H1 (cell line): ENCODE measurements at places on chromosomes 16 and 17. TPM values are rescaled to one million over a fixed set of nuclear protein-coding genes. Genes with fewer than 3 reads are reported as not detected.
A peak's percentile ranks its signal among the peaks of the same experiment; 100 is the strongest.

DNA sequence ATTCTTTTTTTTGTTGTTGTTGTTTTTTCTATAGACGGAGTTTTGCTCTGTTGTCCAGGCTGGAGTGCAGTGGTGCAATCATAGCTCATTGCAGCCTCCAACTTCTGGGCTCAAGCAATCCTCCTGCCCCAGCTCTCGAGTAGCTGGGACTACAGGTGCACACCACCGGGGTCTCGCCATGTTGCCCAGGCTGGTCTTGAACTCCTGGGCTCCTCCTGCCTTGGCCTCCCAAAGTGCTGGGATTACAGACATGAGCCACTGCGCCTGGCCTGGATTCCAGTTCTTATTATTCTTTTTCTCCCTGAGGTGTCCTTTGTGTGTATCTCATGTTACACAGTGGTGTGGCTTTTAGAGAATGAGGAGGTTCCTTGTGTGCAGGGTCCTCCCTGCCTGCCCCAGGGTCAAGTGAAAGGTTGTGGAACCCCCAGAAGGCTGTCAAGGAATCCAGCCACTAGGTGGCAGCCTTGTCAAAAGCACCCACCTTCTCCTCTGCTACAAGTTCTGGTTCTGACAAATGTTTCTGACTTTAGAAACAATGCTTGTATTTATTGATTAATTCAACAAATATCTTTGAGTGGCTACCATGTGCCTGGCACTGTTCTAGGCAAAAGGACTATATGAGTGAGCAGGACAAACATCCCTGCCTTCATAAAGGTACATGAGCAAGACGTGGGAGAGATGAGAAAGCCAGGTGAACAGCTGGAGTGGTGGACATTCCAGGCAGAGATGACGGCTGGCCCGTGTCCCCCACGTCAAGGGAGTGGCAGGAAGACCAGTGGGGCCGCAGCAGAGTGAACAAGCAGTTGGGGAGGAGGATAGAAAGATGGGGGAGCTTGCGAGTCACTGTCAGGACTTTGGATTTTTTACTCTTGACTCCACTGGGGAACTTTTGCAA lies 112.4 kb downstream of the SPECC1 start:
- no peak overlapping the region for H3K27ac ChIP-seq
- peaks cover 2% of the 10 kb centered on the region; the same call in 1 of the 2 replicates for H3K4me1 ChIP-seq
- no peak overlapping the region for H3K4me3 ChIP-seq
- DNase-seq = peak; percentile 89
- no peaks in the 10 kb centered on the region for H3K36me3 ChIP-seq

DNA sequence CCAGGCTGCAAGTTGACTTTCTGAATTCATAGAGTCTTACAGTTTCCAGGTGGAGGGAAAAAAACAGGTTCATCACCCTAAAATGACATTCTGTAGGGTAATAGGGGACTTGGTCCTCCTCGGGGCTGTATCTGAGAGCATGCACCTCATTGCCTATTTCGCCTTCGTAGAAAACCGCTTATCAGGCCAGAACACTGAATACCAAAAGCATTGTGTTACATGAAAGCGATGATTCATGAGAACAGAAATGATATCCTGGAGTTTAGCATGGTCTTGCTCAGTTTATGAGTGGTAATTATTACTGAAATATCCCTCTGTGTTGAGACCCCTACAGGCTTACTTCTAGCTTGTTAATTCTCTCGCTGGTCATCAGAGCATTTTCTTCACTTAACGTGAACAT lies 61.4 kb upstream of the ARHGAP44 start:
- no peaks in the 10 kb centered on the region for H3K27me3 ChIP-seq
- no peak overlapping the region for H3K4me3 ChIP-seq
- H3K4me1 ChIP-seq = peaks cover 5% of the 10 kb centered on the region
- H3K27ac ChIP-seq = no peak overlapping the region
- H3K36me3 ChIP-seq = no peaks in the 10 kb centered on the region
- DNase-seq = no peak

DNA sequence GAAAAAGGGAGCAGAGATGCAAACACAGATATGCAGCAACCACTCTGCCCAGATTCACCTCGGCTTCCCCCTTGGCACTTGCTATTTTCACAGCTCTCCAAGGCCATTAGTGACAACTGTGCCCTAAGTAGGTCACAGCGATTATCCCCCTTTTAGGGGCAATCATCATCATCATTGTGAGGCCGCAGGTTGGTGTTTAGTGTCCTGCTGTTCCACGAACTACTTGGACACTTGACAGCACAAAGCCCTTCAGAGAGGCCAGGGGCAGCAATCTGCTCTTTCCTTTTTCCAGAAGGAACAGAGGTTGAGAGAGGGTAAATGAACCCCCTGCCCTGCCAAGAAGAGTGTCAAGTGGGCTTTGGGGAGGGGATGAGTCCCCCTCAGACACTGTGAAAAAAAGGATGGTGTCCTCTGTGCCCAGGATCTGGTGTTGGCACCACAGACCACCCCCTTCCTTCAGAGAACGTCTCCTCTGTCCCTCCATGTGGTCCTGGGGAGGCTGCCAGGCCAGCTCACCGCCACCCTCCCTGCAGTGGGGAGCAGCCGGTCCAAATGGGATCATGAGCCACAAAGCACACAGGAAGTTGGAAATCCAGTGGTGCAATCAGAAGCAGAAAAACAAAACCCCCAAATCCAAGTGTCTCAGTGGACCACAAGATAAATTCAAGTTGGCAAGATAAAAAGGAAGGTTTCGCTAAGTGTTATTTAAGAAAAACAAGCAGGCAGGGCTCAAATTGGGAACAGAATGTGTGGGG lies 78.4 kb upstream of the MED9 start:
- no peaks in the 10 kb centered on the region for H3K36me3 ChIP-seq
- no peak for DNase-seq
- no peak overlapping the region for H3K27ac ChIP-seq

- H3K4me1 ChIP-seq = peaks cover 2% of the 10 kb centered on the region
- DNase-seq = no peak
- H3K27ac ChIP-seq = no peak overlapping the region
These were observed 1063.3 kb upstream of the EEF2KMT start for GRCh38 chr16:6160871-6161270.

DNA sequence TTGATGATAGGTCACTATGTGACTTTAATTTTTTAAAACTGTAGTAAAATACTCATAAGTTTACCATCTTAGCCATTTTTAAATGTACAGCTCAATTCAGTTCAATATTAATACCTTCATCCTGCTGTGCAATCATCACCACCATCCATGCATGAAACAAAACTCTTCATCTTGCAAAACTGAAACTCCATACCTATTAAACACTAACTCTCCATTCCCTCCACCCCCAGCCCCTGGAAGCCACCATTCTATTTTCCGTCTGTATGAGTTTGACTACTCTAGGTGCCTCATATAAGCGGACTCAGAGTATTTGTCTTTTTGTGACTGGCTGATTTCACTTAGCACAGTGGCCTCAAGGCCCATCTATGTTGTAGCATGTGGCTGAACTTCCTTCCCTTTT lies 9.4 kb upstream of the CNEP1R1 start:
- no peaks in the 10 kb centered on the region for H3K36me3 ChIP-seq
- DNase-seq = no peak
- H3K4me1 ChIP-seq = no peaks in the 10 kb centered on the region
- H3K27ac ChIP-seq = no peak overlapping the region
- no peaks in the 10 kb centered on the region for H3K27me3 ChIP-seq

DNA sequence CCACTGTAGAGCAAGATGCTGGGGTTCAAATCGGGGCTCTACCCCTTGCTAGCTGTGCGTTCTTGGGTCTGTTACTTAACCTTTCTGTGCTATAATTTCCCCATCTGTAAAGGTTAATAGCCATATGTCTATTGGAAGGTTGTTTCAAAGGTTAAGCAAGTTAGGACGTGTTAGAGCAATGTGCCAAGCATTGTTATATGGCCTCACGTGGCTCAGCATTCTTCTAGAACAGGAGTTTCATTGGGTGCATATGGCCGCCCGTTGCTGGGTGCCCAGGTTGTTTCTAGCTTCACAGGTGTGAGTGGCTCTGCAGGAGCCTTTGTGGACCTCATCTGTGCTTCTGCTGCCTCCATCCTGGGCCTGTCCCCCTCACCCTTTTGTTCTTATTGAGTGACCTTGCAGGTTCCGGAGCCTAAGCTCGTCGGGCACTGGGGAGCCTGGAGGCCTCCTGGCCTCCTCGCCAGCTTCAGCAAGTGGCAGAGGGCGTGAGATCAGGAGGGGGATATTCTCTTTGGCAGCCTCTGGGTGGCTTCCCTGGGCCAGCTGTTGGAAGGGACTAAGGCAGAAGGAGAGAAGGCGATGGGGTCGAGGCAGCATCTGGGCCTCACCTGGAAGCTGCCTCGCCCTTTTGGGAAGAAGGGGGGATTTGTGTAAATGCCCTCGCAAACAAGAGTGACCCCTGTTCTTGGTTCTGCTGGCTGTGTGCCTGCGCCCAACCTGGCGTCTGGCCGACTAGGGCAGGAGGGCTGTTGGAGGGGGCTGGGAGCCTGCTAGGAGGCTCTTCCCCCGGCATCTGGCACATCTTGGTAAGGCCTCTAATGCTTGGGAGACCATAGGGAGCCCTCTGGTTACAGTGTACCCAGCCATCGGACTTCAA lies 80.2 kb upstream of the CIBAR2 start:
- H3K36me3 ChIP-seq = no peaks in the 10 kb centered on the region
- no peak overlapping the region for H3K27ac ChIP-seq
- H3K27me3 ChIP-seq = no peaks in the 10 kb centered on the region; the same call in 1 of the 2 replicates
- no peak for DNase-seq
- H3K4me1 ChIP-seq = no peaks in the 10 kb centered on the region
- no peak overlapping the region for H3K4me3 ChIP-seq

Gene RCVRN
- not detected in 2 replicates for total RNA-seq

Gene CES3
- total RNA-seq = 1.6 and 1.7 TPM in 2 replicates

DNA sequence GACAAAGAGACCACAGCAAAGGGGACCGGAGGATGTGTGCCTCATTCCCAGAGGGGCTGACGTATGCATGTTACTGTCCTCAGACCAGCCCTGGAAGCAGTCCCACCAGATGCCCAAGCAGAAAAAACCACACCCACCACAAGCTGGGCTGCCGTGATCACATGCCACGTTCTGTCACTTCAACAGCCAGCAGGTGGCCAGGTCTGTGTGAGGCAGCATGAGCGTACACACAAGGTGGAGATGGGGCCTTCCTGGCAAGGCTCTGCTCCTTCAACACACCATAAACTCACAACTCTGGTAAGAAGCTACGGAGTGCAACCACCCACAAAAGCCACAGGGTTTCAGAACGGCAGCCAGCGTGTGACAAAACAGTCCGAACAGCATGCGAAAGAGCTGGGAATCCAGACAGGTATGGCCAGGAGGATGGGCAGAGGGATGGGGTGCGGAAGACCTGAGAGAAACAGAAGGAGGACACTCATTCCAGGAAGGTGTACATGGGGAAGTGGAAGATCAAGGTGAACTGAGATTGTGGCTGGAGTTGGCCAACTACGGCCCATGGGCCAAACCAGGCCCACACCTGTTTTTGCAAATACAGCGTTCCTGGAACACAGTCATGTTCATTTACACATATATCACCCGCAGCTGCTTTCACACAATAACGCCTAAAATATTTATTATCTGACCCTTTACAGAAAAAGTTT lies 27.9 kb downstream of the MBTPS1 start:
- DNase-seq = no peak
- H3K4me1 ChIP-seq = no peaks in the 10 kb centered on the region
- no peaks in the 10 kb centered on the region for H3K27me3 ChIP-seq
- H3K36me3 ChIP-seq = peaks cover 58% of the 10 kb centered on the region
- H3K27ac ChIP-seq = no peak overlapping the region

Gene FMNL1
- total RNA-seq = 8.6 and 9.8 TPM in 2 replicates

Gene FBXO47
- total RNA-seq = not detected in 2 replicates

Gene ATAD5
- total RNA-seq = 25.6 and 30.0 TPM in 2 replicates

- H3K4me3 ChIP-seq = no peak overlapping the region
- H3K4me1 ChIP-seq = no peaks in the 10 kb centered on the region
- no peaks in the 10 kb centered on the region for H3K36me3 ChIP-seq
These were observed 47.4 kb upstream of the JPH3 start for GRCh38 chr16:87554754-87555427.

DNA sequence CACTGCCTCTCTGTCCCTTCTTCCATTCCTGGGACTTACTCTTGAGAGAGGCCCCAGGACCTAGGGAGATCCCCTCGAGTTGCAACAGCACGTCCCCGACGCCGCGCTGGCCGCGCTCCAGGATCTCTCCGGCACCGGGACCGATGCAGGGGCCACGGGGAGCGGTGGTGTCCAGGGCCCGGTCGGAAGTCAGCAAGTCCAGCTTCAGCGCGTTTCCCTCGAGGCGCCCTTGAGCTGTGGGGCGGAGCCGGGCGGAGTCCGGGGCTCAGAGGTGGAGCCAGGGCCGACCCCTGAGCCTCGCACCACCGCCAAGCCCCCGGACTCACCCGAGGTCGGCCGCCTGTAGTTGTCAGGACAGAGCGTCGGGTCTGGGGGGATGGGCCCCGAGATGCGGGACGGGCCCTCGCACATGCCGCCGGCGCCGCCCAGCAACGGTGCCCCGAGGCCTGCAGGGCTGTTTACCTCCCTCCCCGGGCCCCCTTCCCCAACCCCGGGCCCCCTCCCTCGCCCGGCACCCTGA lies 458 bp downstream of the ENKD1 start:
- DNase-seq = peak; percentile 80
- H3K36me3 ChIP-seq = no peaks in the 10 kb centered on the region
- H3K27ac ChIP-seq = no peak overlapping the region
- H3K27me3 ChIP-seq = peaks cover 3% of the 10 kb centered on the region; the same call in 1 of the 2 replicates
- no peaks in the 10 kb centered on the region for H3K4me1 ChIP-seq
